ENCODE measurements at places on chromosomes 6 and 20. TPM values are rescaled to one million over a fixed set of nuclear protein-coding genes. Genes with fewer than 3 reads are reported as not detected.
A peak's percentile ranks its signal among the peaks of the same experiment; 100 is the strongest.

DNA sequence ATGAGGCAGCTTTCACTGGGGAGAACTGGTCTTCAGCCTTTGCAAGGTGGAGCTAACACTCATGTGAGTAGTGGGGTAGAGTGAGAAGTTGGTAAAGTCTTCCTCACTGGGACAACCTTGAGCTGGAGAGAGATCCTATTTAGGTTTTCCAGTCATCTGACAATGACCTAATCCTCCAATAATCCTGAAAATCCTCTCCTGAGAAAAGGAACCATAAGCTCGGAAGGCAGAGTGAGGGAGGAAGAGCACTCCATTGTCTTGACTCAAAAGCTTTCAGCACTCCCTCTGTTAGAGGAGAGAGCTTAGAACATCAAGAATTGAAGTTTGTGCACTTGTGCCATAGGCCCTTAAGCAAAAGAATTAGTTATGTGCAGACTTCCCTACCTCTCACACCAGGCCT is 77.8 kb downstream of the TRAM2 start:
- no peak for DNase-seq

DNA sequence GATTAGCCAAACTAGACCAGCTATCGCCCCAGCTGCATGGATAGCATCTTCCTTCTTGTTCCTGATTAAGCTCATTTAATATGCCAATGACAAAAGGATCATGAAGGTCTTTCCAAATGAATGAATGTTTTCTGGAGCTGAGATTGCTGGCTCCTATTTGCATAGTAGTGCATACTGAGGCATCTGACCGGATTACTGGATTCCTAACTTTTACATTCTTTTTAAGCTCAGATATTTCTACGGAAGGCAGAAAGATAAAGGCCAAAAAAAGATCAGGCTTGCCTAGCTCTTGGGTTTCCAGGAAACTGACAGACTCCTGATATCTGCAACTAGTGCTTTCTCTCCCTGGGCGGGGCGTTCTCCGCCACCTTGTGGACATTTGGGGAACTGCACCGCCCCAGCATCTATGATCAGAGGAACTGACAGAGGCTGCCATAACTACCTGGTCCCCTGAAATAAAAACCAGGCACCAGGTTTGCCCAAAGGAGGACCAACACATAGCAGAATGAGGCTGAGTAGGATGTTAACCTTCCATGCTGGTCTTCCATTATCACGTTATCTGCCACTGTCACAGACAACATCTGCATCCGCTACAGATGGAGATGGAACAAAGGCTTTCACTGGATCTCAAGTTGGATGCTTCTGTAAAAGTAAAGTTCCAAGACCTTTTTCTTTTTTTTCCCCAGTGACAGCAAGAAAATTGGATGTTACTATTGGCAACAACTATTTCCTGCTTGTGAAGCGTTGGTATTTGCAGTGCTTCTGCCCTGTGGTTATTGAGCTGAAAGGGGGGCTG is 33.2 kb downstream of the NT5E start:
- DNase-seq = peak; percentile 52

GRCh38 chr20:13220904-13221297 is at the start of gene ISM1:
Gene ISM1 (plus strand): TSS chr20:13221274. CDS start chr20:13221777, 503 bp downstream.
- no peak for DNase-seq

DNA sequence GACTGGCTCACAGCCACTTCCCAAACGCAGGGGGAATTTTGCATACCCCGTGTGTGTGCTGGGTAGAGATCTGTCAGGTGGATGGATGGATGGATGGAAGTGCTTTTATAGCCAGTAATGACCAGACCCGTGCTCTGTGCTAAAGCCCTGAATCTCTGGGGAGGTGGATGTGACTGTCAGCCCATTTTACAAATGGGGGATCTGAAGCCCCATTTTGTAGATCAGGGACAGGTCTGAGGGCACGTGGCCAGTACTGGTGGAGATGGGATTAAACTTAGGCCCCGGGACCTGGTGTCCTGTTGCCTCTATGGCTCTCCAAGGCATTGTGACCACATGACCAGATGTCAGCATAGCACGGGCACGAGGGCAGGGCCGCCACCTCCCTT is 38.2 kb upstream of the ZBP1 start:
- DNase-seq = no peak

- DNase-seq = no peak
These were observed 12.5 kb upstream of the TMEM242 start for GRCh38 chr6:157335829-157336228.

DNA sequence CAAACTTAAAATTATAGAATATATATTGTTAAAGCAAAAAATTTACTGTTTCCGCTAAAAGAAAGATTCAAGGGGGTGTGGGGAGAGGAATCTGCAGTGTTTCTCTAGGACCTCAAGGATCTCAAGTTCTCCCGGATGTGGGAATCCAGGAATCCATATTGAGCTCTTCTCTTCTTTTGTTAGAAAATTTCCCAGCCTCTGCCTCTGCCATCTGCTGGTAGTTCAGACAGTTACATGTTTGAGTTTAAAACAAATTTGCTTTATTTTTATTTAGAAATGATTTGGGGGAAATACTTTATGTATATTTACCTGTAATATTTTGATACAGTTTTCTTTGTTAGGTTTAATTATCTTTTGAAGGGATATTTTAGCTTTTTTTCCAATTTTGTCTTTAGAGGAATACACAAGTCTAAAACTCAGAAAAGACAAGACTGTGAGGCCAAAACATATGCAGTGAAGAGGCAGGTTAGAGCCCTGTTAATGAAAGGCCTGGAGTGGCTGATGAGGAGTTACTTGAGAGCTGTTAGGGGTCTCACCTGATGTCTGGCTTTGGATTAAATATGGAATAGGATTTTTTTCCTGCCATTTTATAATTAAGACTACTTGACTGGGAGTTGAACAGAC is 268.8 kb downstream of the ARID1B start:
- DNase-seq = no peak

DNA sequence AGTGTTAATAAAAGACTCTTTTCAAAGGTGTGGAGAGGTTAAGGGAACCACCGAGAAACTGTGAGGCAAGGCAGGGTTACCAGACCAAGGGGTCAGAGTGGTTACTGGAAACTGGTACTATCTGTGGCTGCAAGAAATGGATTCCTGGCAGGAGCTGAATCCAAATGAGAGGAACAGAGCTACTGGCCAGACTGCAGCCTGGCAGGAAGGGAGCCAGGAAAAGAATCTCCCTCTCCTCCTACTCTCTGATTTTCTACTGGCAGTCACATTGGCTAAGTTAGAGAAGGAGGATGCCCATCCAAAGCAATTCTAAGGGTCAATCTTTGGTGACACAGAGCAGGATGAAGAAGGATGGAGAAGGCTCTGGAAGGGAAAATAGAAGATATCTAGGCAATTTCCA is 211.5 kb downstream of the GRM1 start:
- DNase-seq = no peak

DNA sequence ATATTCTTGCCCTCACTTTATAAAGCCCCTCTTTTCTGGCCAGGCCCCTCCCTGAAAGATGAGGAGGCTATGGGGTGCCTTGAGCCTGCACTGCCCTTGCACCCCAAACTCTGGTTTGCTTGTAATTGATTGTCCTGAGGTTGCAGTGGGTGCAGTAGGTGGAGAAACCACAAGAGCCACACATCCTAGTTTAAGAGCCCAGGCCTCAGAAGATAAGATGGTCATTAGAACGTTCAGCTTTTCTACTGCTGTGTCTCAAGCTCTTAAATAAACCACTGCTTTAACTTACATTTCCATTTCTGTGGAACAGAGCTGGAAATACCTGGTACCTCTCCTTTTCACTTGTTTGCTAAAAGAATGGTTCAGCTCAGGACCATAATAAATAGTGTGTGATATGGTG is 9.0 kb downstream of the MRAP2 start:
- no peak for DNase-seq

OVOL2 gene
- polyA plus RNA-seq = not detected

RAET1L gene
- polyA plus RNA-seq = not detected

HLA-DOB gene
- 0.25 TPM for polyA plus RNA-seq

OXT gene
- polyA plus RNA-seq = not detected

All from CD14-positive monocyte (primary cell).